HCT116 (cell line): ENCODE measurements at places on chromosomes 1 and 21.

GRCh38 chr1:182688436-182689205, 4.2 kb upstream of the RGS8 start:
- DNase-seq: no peak

- DNase-seq: no peak
Measured at GRCh38 chr1:114192328-114192727, 38.7 kb upstream of the SYT6 start.

DNA sequence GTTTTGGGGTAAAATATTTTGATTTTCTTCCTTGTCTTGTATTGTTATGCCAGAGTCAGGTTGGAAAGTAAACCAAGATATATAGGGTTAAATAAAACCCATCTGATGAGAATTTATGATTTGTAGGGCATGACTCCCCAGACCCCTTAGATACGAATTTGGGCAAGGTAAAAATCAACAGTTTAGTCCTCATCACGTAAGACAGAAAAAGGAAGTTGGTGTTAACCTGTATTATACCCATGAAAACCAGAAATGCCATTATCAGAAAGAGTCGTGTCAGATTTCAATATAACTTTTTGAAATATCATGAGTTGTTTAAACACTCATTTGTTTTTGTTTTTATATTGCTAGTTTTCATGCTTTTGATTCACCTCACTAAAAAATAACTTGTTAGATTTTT, 11.8 kb downstream of the CEPT1 start:
- DNase-seq: no peak

DNA sequence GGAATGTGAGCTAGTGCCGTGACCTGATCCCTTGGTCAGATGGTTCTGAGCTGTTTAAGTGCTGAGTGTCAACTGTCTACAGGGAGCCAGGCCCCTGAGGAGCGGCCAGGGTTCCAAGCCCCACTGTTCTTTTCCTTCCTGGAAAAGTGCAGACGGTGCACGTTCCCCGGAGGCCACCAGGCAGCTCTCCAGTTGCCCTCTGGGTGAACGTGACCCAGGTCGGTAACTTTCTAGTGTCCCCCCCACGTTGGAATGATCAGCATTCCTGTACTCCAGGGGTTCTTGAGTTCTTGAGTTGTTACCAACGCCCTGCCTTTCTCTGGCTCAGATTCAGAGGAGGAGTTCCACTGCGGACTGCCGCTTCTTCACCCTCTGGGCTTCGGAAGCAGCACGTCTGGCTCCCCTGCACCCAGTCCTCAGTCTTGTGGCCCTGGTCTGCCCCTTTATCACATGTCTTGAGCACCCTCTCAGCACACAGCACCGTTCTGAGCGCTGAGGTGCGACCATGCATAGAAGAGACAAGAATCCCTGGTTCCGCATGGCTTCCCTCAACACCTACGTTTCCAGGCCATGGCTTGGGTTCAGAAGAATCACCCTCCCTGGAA, 131.5 kb downstream of the DHRS3 start:
- DNase-seq: peak; percentile 67

DNA sequence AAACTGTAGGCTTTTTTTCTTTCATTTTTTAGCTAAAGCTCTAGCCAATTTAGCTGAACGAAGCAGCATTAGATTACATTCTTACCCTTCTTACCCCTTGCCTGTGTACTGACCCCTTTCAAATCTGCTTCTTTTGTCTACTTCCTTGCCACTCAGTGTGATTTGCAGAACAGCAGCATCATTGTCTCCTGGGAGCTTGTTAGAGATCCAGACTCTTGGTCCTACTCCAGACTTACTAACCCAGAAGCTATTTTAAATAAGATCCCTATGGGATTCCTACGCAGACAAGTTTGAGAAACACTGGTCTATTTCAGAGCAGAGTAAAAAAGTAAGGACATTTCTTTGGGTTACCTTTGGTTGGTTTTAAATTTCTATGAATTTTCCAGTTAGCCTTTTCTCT, 13.8 kb downstream of the LRRC39 start:
- DNase-seq: no peak

- no peak for DNase-seq
Measured at GRCh38 chr1:108962681-108963051, 618 bp downstream of the CLCC1 start.

GRCh38 chr1:101122452-101123166, 97.0 kb upstream of the DPH5 start:
- no peak for DNase-seq

GRCh38 chr1:9700340-9700739, 48.8 kb downstream of the PIK3CD start:
- peak; percentile 45 for DNase-seq

DNA sequence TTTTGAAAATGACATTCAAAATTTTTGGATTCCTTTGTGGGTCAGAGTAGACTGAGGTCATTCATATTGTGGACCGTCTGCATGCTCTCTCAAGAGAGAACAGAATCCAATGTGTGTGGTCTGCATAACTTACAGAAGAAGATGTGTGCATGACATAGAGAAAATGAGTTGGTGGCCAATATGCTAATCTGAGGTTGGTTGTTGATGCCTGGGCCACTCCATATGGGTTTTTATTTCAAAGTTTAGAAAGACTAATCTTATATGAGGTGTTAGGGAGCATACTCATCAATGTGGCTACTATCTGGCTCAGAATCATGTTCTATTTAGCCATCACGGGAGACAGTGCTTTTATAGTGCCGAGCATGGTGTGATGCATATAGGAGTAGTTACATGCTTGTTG, 18.2 kb downstream of the NTNG1 start:
- DNase-seq: no peak

DNA sequence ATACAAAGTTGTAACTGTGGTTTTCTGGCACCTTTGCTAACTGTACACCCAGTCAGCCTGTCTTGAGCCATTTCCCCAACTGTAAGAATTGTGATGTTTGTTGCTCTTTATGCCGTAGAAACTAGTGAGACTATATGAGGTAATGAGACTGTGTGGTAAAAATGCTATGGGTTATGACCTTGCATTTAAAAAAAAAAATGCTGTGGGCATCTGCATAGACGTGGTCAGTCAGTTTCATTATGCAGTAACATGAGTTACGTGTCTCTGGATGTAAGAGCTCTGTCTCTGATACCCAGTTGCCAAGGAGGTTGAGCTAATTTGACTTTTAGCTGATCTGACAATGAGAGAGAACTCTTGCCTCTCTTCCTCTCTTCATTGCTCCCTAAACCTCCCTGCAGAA, 80.6 kb upstream of the LAMC2 start:
- no peak for DNase-seq

- DNase-seq: no peak
Measured at GRCh38 chr1:64493831-64494230, 23.9 kb downstream of the CACHD1 start.

DNA sequence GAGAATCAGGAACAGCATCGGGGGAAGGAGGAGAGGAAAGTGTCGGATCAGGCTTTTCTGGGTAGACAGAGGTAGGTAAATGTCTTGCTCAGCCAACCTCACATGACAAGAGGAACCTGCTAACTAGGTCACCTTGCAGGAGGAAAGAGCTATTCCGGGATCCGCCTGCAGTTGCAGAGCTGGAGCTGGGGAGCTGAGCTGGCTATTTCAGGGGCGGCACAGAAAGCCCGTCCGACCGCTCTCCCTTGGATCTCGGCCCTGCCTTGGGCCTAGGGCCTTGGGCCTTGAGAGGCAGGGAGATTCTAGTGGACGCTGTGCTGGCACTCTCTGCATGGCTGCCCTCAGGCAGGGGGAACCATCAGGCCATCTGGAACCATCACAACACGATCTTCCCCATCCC, 56.5 kb upstream of the CTPS1 start:
- no peak for DNase-seq

DNA sequence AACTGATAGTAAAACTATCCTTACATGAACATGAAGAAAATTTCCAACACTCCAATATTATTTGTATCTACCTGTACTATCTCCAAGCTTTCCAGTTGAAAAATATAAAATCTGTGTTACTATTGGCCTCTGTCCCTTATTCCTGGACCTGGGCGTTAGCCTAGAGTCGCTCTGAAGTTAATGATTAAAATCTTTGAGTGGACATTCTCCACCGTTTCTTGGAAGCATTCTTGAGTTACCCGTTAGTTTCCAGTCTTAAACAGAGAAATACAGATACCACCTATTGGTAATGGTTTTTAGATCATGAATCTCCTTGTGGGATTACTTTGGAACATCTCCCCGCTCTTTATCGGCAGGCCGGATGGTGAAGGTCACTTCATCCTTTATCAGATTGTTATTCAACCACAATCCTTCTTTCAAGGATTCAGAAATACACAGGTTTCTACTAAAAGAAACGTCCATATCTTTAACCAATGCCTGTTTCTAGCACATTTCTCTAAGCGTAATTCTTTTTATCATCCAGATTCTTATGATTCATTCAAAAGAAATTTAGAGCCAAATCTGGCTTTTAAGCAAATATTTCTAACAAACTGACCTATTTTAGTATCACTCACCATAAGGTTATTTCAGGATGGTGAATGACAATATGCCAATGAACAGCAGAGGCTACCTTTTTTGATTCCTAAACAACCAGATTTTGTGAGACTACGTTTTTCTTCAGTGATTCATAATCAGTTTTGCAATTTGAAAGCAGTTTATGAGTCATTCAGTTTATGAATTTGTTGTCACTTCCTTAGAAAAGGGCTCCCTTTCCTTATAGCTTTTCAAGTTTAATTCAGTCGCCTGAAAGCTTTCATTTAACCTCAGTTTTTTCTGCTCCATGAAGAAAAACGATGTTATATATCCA, 70.2 kb upstream of the ERRFI1 start:
- DNase-seq: peak; percentile 84

DNA sequence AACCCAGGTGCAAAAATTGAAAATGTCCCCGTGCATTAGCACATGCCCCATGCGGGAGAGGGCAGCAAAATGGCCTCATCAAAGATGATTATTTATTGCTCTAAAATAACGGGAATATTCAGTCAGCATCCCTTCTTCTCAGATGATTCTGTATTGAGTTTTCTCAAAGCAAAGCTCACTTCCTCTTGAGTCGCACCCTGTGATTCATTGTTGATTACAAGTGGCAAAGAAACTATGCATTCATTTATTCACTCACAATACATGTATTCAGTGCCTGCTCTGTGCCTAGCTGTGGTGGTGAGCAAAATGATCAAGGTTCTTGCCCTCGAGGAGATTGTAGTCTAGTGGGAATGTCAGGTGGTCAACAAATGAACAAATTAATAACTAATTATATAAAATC, 226.0 kb upstream of the KAZN start:
- DNase-seq: no peak

- peak; percentile 7 for DNase-seq
Measured at GRCh38 chr1:225509376-225509707, 81.5 kb upstream of the LBR start.

DNA sequence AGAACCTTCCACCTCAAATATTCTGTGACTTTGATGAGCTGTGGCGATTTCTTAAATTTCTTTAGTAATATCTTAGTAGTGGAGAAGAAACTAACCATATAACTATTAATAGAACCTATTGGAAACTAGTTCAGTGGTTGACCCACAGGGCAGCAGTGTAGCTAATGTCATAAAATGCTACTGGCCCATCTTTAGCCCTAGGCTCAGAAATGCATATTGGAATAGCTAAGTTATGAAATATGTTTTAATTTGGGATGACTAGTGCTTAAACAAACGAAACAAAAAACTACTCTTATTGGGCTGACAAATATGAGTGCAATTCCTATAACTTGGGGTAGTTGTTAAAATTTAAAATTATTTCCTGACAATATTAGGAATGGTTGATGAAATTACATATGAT, 20.2 kb downstream of the MACO1 start:
- DNase-seq: no peak

GRCh38 chr1:5109633-5110032, 455.2 kb downstream of the AJAP1 start:
- DNase-seq: no peak
